T-helper 17 cell (primary cell): ENCODE measurements at places on chromosomes 6 and 20.
A peak's percentile ranks its signal among the peaks of the same experiment; 100 is the strongest.

DNA sequence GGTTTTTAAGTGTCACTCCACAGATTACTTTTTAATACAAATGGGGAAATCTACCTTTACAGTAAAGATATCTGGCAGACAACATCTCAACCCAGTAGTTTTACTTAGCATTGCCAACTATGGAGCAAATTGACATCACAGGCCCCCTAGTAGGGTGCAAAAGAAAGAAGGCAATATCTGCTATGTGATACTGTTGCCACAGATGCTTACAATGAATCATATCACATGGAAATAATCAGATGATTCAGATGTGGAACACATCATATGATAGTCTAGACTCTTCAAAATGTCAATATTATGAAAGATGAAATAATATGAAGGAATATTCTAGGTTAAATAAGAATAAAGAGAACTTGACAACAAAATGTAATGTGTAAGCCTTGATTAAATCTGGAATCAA lies 322.5 kb downstream of the BMP2 start:
- no peak overlapping the region for H3K27ac ChIP-seq
- no peaks in the 10 kb centered on the region for H3K4me1 ChIP-seq
- H3K27me3 ChIP-seq: no peaks in the 10 kb centered on the region
- H3K4me3 ChIP-seq: no peak overlapping the region
- no peak for DNase-seq

- peak overlapping the region; percentile 92 for H3K27ac ChIP-seq
- H3K27me3 ChIP-seq: no peaks in the 10 kb centered on the region
- no peak for DNase-seq
- no peaks in the 10 kb centered on the region for H3K36me3 ChIP-seq
- peaks cover 38% of the 10 kb centered on the region for H3K4me1 ChIP-seq
These were observed 69.4 kb downstream of the CPNE5 start for GRCh38 chr6:36769676-36770499.

DNA sequence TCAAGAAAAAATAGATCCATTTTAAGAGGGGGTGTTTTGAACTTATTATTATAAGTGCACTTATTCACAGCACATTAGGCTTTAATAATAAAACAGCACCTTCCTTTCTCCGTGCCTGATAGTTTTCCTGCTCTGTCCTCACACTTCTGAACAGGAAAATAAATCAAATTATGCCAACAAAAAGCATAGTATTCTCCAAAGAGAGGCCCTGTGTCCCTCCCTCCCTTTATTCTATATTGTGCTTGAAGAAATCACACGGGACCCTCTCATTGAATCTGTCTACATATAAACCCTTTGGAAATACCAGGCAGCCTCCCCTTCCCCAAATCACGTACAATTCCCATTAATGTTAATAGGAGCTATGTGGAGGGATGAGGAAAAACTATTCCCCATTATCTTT lies 462.9 kb upstream of the NRSN1 start:
- no peak overlapping the region for H3K27ac ChIP-seq
- H3K36me3 ChIP-seq: no peaks in the 10 kb centered on the region
- no peak overlapping the region for H3K4me3 ChIP-seq
- DNase-seq: no peak

- peaks cover 3% of the 10 kb centered on the region for H3K4me1 ChIP-seq
- no peak for DNase-seq
- H3K4me3 ChIP-seq: no peak overlapping the region
- H3K27me3 ChIP-seq: no peaks in the 10 kb centered on the region
These were observed 31.5 kb upstream of the COL10A1 start for GRCh38 chr6:116157391-116157790.

DNA sequence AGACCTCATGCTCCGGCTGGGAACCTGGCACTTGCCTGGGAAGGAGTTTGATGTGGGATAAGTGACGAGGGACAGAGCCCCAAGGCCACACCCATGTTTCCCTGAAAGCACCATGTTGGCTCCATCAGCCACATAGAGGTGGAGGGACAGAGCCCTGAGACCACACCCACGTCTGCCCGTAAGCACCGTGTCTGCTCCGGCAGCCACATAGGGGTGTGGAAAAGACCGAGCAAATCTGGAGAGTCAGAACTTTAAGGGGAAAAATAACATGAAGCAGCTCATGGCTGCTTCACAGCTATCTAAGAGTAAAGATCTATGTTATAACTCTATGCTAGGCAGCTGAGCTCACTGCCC lies 15.3 kb downstream of the SLCO4A1 start:
- H3K36me3 ChIP-seq: peaks cover 2% of the 10 kb centered on the region
- H3K4me1 ChIP-seq: peaks cover 3% of the 10 kb centered on the region
- no peak for DNase-seq

DNA sequence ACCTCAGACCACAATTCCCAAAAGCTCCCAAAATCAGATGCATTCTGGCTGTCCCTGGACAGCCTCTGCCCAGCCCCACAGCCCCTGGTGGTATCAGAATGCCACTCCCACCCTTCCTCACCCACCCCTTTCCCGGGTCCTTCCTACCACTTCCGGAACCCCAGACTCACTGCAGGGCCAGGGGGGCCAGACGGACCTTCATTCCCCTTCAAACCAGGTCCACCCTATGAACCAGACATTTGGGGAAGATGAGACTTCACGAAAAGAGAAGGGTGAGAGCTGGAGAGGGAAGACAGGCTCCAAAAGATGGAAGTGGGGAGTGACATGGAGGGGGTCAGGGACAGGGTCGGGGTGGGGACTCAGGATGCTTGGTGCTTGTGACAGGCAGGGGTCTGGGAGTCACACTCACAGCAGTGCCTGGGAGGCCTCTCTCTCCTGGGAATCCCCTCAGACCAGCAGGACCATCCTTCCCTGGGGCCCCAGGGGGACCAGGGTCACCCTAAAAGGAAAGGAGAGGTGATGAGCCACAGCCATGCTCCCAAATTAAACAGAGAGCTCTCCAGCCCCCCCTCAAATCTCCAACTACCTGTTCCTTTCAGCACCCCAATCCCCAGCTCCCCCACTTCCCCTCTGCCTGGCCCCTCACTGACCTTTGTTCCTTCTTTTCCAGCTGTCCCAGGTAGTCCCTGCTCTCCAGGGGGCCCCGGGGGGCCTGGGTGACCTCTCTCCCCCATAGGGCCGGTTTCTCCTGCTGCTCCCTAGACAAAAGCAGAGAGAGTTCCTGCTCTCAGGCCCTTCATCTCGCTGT lies 20.2 kb downstream of the COL11A2 start:
- no peak for DNase-seq
- no peaks in the 10 kb centered on the region for H3K36me3 ChIP-seq
- H3K4me3 ChIP-seq: no peak overlapping the region
- peaks cover 32% of the 10 kb centered on the region for H3K27me3 ChIP-seq
- H3K4me1 ChIP-seq: peaks cover 6% of the 10 kb centered on the region

- H3K4me1 ChIP-seq: no peaks in the 10 kb centered on the region
- DNase-seq: no peak
- H3K36me3 ChIP-seq: peaks cover 2% of the 10 kb centered on the region
- peaks cover 8% of the 10 kb centered on the region for H3K27me3 ChIP-seq
These were observed 45.6 kb downstream of the TAF8 start for GRCh38 chr6:42095776-42096541.

- no peak overlapping the region for H3K4me3 ChIP-seq
- H3K27ac ChIP-seq: no peak overlapping the region
- H3K27me3 ChIP-seq: no peaks in the 10 kb centered on the region
- no peak for DNase-seq
- peaks cover 2% of the 10 kb centered on the region for H3K36me3 ChIP-seq
These were observed 112.2 kb downstream of the ASCC3 start for GRCh38 chr6:100768816-100769351.

DNA sequence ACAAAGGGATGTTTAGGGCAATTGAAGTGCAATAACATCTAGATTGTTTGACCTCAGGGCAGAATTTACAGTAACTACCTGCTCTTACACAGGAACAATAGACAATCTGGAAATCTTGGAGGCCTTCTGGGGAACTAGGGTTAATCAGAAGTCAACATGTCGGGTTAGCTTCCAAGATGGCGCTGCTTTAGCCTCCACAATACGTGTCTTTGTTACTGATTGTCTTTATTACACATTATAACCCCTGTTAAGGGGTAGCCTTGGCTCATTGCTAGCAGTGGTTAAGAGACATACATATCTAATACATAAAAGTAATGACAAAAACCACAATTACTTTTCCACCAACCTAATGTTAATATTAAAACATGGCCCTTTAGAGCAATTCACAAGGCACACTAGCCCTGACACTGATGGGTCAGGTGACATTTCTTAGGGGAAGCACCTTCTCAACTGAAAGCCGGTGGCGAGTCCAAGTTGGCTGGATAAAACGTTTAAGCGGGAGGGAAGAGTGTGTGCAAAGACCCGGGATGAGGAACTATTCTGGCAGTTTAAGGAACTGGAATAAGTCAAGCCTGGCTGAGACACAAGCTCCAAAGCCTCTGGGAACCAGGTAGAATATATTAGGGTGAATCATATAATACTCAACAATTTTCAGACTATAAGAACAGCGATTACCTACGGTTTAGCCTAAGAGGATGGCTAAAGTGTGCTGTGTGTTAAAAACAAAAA lies 236.9 kb downstream of the BCAS1 start:
- H3K36me3 ChIP-seq: no peaks in the 10 kb centered on the region
- H3K27ac ChIP-seq: peak overlapping the region; percentile 95
- no peak for DNase-seq
- H3K4me3 ChIP-seq: no peak overlapping the region
- H3K27me3 ChIP-seq: no peaks in the 10 kb centered on the region
- H3K4me1 ChIP-seq: peaks cover 28% of the 10 kb centered on the region

- no peak overlapping the region for H3K27ac ChIP-seq
- DNase-seq: no peak
- H3K36me3 ChIP-seq: peaks cover 7% of the 10 kb centered on the region
These were observed 101.5 kb downstream of the SYCP2 start for GRCh38 chr20:59831916-59832270.

DNA sequence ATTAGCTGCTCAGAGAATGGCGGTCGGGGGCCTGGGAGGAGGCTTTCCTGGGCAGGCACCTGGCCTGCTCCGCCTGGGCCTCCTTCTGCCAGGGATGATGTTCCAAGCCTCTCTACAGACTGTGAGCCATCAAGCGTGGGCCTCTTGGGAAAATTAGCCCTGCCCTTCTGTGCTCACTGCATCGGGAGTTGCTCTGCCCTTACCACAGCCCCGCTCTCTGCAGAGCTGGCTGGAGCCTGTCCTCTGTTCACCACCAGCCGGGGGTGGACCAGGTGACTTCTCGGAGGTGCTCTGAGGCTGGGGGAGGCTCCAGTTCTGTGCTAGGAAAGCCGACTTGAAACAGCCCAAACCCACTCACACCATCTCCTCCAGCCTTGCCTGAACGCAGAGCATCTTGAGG lies 24.2 kb downstream of the MDGA1 start:
- peaks cover 2% of the 10 kb centered on the region for H3K4me1 ChIP-seq
- no peak overlapping the region for H3K27ac ChIP-seq
- peaks cover 2% of the 10 kb centered on the region for H3K36me3 ChIP-seq
- H3K4me3 ChIP-seq: no peak overlapping the region
- peaks cover 20% of the 10 kb centered on the region for H3K27me3 ChIP-seq
